ENCODE measurements at places on chromosomes 11 and 22.

- DNase-seq: no peak
Measured at GRCh38 chr11:65083134-65083833, 556 bp downstream of the CDCA5 start.

DNA sequence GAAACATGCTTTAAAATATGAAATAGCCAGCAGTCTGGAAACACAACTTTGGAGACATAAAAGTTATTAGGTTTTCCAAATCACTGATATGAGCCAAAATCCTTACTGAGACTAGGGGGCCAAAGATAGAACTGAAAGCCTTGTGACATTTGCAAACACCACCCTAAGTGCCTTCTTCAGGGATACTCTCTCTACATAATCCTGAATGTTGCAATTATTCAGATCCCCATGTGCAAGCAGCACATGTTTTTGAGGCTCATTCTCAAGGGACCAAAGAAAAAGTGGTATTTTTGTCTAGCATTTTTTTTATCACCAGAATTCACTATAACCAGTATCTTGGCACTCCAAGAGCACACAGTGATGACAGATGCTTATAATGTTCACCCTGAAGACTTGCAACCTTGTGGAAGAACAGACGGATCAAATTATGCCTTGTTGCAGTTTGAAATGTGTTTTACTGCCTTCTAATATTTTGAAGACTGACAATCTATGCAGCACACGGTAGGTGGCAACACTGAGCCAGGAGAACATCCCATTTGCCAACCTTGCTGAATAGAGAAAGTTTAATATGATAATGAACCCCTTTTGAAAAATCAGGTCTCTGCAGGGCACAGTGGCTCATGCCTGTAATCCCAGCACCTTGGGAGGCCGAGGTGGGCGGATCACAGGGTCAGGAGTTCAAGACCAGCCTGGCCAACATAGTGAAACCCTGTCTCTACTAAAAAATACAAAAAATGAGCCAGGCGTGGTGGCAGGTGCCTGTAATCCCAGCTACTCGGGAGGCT is 78.5 kb downstream of the PLEKHA7 start:
- DNase-seq: peak; percentile 8

GRCh38 chr11:37710031-37710430 is 1112.0 kb upstream of the RAG2 start:
- DNase-seq: no peak

- DNase-seq: no peak
Measured at GRCh38 chr11:69231466-69232018, 62.4 kb upstream of the MYEOV start.

- DNase-seq: no peak
Measured at GRCh38 chr11:3867209-3868091, 12.0 kb downstream of the STIM1 start.

DNA sequence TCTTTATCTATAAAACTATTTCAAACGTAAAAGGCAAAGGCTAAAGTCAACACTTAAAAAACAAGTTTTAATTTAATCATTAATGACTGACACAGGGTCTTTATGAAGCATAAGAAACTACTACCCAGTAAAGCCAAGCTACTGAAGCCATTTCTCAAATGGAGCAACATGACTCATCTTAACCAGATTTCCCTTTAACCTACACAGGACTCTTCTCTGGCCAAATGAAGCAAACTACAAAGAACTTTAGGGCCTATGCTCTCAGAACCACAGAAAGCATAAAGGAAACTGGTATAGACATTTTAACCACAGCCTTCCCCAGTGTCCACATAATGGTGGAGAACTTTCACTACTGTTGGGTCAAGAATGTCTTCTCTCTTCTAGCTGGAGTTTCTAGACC is 34.7 kb downstream of the ALG9 start:
- DNase-seq: no peak

DNA sequence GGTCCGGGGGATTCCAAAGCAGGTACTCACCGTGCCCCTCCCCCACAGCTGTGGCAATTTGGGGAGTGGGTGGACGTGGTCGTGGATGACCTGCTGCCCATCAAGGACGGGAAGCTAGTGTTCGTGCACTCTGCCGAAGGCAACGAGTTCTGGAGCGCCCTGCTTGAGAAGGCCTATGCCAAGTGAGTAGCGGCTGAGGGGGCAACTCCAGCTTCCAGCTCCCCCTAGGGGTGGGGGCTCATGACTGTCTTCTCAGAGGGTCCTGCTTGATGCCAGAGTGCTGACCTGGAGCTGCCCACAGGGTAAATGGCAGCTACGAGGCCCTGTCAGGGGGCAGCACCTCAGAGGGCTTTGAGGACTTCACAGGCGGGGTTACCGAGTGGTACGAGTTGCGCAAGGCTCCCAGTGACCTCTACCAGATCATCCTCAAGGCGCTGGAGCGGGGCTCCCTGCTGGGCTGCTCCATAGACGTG is 4.2 kb downstream of the CAPN1 start:
- DNase-seq: no peak

DNA sequence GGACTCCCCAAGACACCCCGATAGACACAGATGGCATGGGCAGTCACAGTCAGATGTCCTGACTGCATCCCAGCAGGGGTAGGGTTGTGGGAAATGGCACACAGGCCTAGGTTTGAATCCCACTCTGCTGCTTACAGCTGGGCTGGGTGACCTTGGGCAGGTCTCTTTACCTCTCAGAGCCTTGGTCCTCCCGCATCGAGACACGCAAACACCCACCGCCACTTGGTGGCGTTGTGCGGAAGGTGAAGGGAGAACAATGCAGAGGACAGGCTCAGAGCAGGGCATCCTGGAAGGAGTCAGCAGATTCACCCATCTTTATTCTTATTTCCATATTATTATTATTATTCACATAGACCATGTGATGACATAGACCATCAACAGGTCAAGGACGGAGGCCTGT is 140.5 kb downstream of the MIAT start:
- DNase-seq: no peak

- DNase-seq: no peak
Measured at GRCh38 chr22:32396746-32397145, 15.3 kb downstream of the RTCB start.

DNA sequence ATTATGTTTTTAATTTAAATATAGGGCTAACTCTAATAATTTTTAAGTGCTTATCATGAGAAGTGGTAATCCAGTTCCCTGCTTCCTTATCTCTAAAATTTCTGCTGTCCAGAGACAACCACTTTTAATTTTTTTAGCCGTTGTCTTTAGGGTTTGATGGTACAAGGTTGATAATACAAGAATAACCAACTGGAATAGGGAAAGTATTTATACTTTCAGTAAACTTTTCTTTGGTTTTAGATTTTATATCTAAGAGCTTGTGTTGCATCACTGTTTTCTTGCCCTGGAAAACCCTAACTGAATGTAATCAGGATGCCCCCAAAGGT is 46.5 kb upstream of the ADORA2A start:
- DNase-seq: no peak

DNA sequence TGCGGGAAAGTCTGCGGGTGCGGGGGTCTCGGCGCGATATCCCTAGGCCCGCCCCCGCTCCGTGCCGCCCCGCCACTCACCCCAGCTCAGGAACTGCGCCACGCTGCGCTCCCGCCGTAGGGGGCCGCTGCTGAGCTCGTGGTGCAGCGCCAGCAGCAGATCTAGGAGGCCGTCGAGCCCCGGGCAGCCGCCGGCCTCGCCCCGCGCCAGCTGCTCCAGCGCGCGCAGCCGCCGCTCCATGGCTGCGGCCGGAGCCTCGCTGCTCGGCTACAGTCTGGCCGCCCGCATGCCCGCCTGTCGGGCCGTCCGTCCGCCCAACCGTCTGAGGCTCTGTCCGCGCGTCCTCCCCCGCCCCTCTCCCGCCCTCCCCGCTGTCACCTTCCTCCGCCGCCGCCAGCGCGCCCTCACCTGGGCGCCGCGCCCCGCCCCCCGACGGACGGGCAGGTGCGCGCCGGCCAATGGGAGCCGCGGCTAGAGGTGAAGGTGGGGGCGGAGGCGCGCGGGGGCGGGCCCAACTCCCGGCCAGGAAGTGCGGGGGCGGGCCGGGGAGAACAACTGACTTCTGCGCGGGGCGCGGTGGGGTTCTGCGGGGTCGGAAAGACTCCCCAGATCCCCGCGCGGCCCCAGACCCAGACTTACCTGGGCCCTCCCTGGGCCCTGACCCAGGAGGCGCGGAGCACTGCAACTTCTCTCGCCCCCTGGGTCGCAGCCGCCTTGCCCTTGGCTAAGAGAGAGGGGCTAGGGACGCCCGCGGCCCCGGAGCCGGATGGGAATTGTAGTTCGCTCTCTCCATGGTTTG is at the start of gene CDC42BPG:
Gene CDC42BPG, minus strand, starts transcription at position 324 of the 799 bp plus-strand sequence. Its CDS starts 84 bp downstream, at position 240.
- DNase-seq: no peak

DNA sequence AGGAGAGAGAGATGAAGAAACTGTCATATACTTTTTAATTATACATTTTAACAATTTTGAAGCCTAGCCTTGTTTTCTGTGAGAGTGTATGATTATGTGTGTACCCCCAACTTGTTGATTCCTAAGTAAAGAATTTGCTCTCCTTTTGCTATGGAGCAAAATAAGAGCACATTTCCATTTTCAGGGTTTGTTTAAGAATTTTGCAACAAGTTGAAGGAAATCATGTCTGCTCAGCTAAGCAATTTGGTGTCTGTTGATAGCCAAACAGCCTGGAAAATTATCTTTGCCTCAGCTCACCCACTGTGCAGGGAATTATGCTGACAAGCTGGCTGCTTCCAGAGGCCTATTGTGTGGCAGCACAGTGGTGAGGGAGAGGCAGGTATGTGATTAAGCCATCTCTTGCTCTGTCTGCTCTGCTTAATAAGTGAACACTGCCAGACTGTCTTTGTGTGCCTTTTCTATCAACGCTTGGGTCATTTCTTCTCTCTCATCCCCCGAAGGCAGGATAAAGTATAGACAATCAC is 135.1 kb upstream of the TTC12 start:
- no peak for DNase-seq

DNA sequence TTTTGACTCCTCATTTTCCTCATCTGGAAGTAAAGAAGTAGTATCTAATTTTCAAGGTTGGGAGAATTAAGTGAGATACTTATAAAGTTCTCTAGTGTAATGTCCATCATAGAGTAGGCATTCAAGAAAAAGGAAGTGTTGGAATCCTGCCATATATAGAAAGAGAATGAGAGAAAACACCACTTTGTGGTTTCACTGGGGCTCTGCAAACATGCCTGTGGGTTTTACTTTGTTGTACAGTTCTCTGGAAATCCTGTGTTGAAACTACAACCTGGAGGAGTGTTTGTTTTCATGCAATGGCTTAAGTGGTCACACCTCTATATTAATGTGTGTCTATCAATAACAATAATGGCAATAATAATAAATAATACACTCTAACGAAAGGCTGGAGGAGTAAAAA is 741.7 kb downstream of the NELL1 start:
- no peak for DNase-seq

DNA sequence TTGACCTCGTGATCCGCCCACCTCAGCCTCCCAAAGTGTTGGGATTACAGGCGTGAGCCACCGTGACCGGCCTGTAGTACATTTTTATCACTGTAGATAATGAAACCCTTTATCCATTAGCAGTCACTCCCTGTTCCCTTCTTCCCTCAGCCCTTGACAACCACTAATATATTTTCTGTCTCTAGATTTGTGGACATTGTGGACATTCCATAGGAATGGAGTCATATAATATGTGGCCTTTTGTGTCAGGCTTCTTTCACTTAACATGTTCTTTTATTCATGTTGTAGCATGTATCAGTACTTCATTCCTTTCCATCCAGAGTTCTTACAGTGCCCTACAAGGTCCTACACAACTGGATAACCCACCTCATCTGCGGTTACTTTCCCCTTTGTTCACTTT is 30.5 kb downstream of the RRM1 start:
- no peak for DNase-seq

DNA sequence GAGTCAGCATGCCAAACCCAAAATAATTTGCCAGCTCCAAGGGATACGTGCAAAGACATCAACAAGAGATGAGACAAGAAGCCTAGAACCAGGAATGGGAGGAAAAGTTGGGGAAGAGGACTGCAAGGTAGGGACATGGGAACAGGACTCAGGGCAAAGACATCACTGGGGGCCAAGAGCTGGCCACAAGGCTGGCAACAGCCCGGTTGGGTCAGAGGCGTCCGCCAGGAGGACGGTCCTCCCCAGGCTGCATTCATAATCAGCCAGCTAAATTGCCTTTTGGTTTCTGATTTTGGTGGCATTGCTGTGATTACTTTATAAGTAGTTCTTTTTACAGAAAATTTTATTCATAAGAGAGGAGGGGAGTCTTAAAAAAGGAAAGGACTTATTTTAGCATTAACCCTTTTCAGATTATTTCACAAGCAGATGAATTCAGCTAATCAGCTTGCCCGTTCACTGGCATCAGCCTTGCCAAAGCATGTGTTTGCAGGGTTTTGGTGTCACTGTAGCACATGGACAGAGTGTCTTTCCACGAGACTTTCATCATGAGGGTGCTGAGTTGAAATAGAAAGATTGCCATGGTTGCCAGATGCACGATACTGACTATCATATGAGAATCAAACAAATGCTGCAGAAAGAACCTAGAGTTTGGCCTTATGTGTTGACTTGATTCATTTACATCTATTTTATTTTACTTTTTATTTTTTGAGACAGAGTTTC is 23.2 kb upstream of the NAV2 start:
- no peak for DNase-seq

DNA sequence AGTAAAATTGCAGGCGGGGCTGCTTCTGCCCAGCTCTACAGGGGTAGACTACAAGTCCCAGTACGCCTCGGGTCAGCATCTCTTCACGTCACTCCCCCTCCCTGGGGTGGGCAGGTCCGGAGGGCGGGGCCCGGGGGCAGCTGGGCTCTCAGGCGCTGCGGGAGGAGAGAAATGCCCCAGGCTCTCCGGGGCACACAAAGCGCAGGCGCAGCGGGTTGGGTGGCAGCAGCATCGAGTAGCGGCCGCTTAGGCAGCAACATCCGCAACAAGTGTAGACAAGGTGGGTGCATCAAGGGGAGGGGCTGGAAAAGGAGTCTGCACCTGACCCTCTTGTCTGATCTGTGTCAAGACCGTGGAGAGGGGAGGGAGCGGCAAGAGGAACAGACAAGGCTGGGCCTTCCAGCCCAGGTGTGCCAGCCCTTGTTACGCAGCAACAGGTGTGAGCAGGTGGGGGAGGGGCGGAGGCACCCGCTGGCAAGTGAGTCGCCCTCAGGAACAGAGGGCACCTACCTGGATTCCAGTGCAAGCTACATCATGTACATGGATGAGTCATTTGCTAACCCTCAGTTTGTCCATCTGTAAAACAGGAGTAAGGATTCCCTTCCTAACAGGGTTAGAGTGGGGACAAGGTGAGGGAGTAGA is 1.2 kb downstream of the PLEKHB1 start:
- peak; percentile 60 for DNase-seq

All from amniotic stem cell (primary cell).